Activated T-cell treated with anti-CD3 and anti-CD28 coated beads for 48 hours (primary cell): ENCODE measurements at places on chromosomes 6 and 20.

DNA sequence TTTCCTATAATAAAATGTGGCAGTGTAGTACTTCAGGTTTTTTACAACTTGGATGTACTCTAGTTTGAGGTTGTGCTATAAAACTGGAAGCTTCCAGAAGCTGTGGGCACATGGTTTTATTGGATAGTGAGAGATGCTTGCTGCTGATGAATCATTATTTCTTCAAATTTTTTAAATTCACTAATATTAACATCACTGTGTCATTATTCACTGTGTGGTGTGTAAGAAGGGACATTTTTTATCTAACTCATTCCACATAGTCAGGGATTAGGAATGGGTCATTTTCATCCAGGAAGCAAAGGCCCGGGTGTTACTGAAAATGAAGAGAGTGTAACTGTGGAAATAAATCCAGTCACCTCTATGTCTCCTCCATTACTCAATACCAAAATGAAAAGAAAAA lies 421.0 kb downstream of the TENT5A start:
- no peak for DNase-seq

DNA sequence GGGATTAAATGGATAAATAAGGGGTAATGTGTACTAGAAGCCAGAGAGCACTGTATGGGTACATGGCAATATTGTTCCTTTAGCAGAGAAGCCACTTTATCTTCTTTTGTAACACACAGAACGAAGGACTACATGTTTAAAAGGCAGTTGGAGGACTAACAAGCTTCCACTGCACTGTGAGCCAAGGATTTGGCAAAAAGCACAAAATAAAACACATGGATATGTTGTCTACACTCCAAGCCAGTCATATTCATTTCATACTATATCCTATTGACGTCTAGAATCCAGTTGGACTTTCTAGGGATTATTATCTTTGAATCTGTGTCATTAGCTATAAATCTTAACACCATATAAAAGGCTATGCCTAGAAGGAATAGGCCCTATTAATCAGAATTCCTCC lies 3.0 kb downstream of the SLC18B1 start:
- no peak for DNase-seq

DNA sequence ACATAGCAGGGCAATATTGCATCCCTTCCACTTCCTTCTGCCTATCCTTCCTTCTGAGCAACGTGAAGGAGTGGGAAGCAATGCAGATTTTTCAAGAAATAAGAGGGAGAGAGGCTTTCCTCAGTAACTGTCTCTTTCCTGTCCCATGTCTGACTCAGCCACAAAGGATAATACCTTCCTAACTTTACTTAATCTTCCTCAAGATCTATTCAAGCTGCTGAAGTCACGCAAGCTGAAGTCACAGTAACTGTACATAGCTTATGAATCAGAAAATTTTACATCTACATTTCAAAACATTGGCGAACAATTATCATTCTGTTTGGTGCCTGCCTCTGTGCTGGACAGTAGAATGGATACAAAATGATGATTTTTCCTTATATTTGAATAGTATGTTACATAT lies 86.4 kb upstream of the POU3F2 start:
- no peak for DNase-seq

- no peak for DNase-seq
Observed at GRCh38 chr6:105892577-105893262, 193.4 kb upstream of the PRDM1 start.

- peak; percentile 2 for DNase-seq
Observed at GRCh38 chr6:151284548-151285017, 44.8 kb downstream of the AKAP12 start.

DNA sequence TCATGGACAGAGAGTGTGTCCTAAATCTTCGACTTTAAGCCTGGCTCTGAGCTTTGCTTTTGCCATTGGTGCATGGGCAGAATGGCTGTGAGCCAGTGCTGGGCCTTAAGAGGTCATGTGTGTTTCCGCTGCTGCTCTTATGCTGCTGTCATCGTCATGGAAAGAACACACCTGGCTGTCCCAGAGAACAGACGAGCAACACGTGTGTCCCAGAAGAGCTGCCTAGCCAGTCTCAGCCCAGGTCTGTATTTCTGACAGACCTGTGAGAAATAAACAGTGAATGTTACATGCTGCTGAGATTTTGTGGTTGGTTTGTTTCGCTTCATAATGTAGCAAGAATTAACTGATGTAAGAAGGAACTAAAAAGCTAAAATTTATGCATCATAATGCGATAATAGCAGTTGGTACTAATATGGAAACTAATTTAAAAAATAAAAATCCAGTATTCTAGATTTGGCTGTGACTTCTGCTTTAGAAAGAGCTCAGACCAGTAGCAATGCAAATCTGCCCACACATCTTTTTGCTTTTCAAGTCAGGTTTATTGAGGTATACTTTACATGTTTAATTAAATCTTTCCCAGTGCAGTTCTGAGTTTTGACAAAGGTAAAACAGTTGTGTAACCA lies 11.5 kb upstream of the SCP2D1 start:
- DNase-seq = no peak
